ENCODE measurements at places on chromosomes 4 and X.
A peak's percentile ranks its signal among the peaks of the same experiment; 100 is the strongest.

GRCh38 chr4:55851885-55852284 lies 1.6 kb upstream of the EXOC1 start:
- peak overlapping the region; percentile 17 for H3K4me3 ChIP-seq
- peaks cover 4% of the 10 kb centered on the region for H3K36me3 ChIP-seq
- H3K4me1 ChIP-seq = peaks cover 30% of the 10 kb centered on the region
- no peak for DNase-seq

GRCh38 chr4:24053934-24054333 lies 164.1 kb upstream of the PPARGC1A start:
- no peak overlapping the region for H3K4me3 ChIP-seq
- no peaks in the 10 kb centered on the region for H3K36me3 ChIP-seq
- no peak overlapping the region for H3K27ac ChIP-seq
- H3K27me3 ChIP-seq = peaks cover 1% of the 10 kb centered on the region
- DNase-seq = no peak

DNA sequence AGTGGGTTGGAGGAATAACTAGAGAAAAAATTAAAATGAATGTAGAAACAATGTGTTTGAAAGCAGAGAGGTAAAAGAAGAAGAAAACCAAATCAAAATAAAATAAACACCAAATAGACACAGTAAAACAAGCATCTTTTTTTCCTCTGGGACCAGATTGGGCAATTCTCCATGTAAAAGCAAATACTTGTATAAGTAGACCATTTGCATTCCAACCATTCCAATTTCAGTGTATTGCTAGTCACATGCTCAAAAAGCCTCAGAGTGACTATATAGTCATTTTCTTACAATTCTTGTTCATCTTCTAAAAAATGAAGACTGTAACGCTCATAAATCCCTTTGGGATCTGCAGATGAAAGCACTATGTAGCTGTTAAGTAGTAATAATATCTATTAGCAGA lies 969.5 kb downstream of the PCDH18 start:
- peaks cover 11% of the 10 kb centered on the region for H3K4me1 ChIP-seq
- no peaks in the 10 kb centered on the region for H3K36me3 ChIP-seq
- no peak overlapping the region for H3K27ac ChIP-seq
- no peak for DNase-seq
- H3K27me3 ChIP-seq = peaks cover 2% of the 10 kb centered on the region
- H3K4me3 ChIP-seq = no peak overlapping the region

- no peak overlapping the region for H3K27ac ChIP-seq
- H3K4me3 ChIP-seq = no peak overlapping the region
- no peaks in the 10 kb centered on the region for H3K27me3 ChIP-seq
- H3K4me1 ChIP-seq = peaks cover 2% of the 10 kb centered on the region
- DNase-seq = no peak
These were observed 192.4 kb upstream of the EDNRA start for GRCh38 chr4:147288512-147288911.

GRCh38 chr4:3875466-3875865 lies 109.3 kb downstream of the ADRA2C start:
- H3K4me3 ChIP-seq = no peak overlapping the region
- H3K36me3 ChIP-seq = peaks cover 16% of the 10 kb centered on the region
- peaks cover 6% of the 10 kb centered on the region for H3K4me1 ChIP-seq
- H3K27ac ChIP-seq = no peak overlapping the region

DNA sequence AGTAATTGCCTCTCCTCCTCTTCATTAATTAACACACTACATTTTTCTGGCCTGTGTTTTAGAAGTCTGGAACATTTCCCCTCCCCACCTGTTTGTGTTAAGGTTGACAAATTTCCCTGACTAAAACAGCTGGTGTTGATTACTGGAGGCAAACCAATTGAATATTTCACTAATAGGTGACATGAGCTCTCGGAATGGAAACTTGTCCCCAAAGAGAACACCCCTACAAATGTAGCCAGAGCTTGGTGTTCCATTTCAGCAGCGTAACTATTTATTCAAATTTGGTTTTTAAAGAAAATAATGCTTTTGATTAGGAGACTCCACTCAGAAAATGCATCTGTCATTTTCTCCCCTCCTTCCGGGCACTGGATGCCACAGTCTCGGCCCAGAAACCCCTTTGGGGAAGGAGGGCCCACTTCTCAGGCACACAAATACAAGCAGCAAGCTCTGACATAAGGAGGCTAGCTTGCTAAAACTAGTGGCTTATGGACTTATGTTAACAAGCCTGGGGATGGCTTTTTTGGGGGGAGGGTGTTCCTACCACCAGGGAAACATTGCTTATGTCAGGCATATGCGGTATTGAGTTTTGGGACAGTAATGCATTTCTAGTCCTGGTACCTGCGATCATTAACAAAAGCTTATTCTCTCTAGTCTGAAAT lies 2.2 kb downstream of the RNF150 start:
- no peaks in the 10 kb centered on the region for H3K36me3 ChIP-seq
- DNase-seq = no peak
- no peak overlapping the region for H3K27ac ChIP-seq

DNA sequence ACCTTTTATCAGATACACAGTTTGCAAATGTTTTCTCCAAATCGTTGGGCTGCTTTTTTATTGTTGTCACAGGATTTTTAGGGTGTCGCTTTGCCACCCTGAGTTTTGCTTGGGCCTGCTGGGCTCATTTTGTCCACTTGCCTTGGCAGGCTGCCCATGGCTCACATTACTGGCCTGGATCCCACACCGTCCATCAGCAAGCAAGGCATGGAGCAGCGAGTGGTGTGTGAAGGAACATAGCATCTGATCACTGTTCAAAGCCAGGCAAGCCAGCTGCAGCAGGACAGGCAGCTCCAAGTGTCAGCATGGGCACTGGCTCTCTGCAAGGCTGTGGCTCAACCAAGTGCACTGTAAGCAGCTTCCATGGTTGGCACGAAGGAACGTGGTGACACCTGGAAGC lies 261.4 kb upstream of the TECRL start:
- no peaks in the 10 kb centered on the region for H3K4me1 ChIP-seq
- DNase-seq = no peak
- H3K36me3 ChIP-seq = peaks cover 7% of the 10 kb centered on the region
- no peaks in the 10 kb centered on the region for H3K27me3 ChIP-seq

GRCh38 chrX:72630185-72630584 lies 57.5 kb upstream of the HDAC8 start:
- H3K36me3 ChIP-seq = no peaks in the 10 kb centered on the region
- H3K27ac ChIP-seq = no peak overlapping the region
- DNase-seq = no peak
- peaks cover under 1% of the 10 kb centered on the region for H3K27me3 ChIP-seq
- H3K4me1 ChIP-seq = no peaks in the 10 kb centered on the region

GRCh38 chr4:155679343-155679742 lies 12.7 kb downstream of the GUCY1A1 start:
- no peak for DNase-seq
- no peak overlapping the region for H3K27ac ChIP-seq
- no peaks in the 10 kb centered on the region for H3K27me3 ChIP-seq
- no peak overlapping the region for H3K4me3 ChIP-seq

DNA sequence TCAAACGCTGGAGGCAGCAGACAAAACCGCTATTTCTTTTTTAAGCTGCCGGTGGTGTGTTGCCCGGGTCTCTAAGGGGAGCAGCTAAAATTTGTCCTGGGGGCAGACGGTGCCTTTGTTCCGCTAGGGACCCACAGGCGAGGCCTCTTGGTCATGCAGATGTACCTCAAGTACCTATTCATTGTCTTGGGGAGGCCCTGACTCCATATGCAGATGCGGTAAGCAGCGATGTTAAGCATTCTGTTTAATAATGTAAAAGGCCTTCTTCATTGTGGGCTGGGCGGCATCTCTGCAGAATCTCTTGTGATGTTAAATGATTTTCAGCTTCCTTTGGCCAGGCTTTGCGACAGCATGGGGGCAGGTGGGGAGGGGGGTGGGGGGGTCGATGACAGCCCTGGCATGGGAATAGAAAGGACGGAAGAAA lies 98.9 kb upstream of the PJA1 start:
- peaks cover 6% of the 10 kb centered on the region for H3K4me1 ChIP-seq
- H3K4me3 ChIP-seq = no peak overlapping the region
- H3K27ac ChIP-seq = no peak overlapping the region
- peaks cover 18% of the 10 kb centered on the region for H3K27me3 ChIP-seq

DNA sequence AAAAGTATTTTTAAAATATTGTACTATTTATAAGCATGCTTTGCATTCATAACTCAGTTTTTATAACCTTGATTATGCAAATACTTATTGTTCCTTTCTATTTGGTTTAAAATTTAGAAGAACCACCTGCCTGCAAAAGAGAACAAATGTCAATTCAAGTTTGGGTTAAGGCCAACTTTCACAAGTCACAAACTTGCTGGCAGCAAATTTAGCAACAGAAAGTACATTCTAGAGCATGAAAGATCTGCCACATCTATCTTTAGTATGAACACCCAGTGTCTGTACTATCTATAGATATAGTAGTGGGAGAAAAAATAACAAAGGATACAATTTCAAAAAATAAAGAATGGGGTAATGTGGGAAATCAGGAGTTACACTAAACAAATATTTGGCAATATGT lies 1014.2 kb downstream of the C4orf33 start:
- no peak overlapping the region for H3K4me3 ChIP-seq
- H3K4me1 ChIP-seq = no peaks in the 10 kb centered on the region
- DNase-seq = no peak
- no peak overlapping the region for H3K27ac ChIP-seq
- H3K27me3 ChIP-seq = no peaks in the 10 kb centered on the region

GRCh38 chr4:76420188-76420761 lies 666 bp downstream of the CCDC158 start:
- no peak for DNase-seq
- H3K27me3 ChIP-seq = no peaks in the 10 kb centered on the region
- H3K27ac ChIP-seq = no peak overlapping the region
- H3K4me1 ChIP-seq = peaks cover 4% of the 10 kb centered on the region
- H3K36me3 ChIP-seq = peaks cover 11% of the 10 kb centered on the region

- H3K27me3 ChIP-seq = peaks cover 1% of the 10 kb centered on the region
- peak overlapping the region; percentile 88 for H3K4me3 ChIP-seq
- H3K36me3 ChIP-seq = no peaks in the 10 kb centered on the region
- peaks cover 3% of the 10 kb centered on the region for H3K4me1 ChIP-seq
- peak; percentile 54 for DNase-seq
- no peak overlapping the region for H3K27ac ChIP-seq
These were observed 2185.1 kb upstream of the TENM3 start for GRCh38 chr4:180057891-180058671.

DNA sequence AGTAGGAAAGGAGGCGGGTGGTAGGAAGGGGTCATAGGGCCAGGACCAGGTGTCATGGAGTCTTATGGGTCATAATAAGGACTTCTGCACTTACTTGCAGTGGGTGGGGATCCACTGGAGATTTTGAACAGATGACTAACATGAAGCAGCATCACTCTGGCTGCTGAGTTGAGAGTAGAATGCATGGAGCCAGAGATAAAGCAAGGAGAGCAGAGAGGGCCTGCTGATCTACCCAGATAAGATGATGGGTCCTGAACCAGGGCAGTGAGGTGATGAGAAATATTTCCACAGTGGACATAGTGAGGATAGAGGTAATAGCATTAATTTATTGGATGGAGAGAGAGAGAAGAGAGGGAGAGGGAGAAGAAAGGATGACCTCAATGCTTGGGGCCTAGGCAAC lies 48.0 kb downstream of the HCCS start:
- no peaks in the 10 kb centered on the region for H3K4me1 ChIP-seq
- no peaks in the 10 kb centered on the region for H3K27me3 ChIP-seq
- H3K4me3 ChIP-seq = no peak overlapping the region
- no peak overlapping the region for H3K27ac ChIP-seq

DNA sequence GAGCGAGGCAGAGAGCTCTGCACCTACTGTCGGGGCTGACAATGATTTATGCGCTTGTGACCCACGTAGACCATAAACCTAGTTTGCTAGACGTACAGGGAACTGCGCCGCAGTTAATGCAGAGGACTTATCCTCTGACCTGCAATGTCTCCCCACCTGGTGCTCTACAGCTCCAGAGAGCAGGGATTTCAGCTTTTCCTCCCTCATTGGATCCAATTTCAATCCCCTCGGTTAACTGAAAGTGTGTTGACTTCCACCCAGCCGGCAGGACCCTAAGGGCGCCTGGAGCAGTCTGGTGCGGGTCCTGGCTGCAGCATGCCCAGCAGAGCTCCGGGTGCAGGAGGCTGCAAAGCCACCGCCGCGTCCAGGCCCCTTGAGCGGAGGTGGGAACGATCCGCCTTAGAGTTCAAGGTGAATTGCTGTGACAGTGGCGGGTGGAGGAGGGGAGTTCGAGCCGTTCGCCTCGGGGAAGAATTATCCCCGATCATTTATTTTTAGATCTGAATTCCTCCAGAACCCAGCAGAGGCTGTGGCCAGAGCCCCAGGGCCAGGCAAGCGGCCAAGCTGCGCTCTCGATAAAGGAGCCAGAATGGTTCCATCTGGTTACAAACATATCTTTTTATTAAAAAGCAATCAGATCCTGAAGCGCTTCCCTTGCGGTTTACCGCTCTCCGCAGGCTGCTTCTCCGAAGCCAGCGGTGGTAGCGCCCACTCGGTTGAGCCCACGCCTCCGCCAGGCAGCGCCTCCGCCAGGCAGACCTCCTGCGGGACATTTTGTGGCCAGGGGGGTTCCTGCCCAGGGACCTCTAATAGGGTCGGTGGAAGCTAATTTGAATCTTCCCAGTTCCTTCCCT lies 66.0 kb downstream of the FBXO8 start:
- peak; percentile 42 for DNase-seq
- H3K27ac ChIP-seq = no peak overlapping the region
- H3K27me3 ChIP-seq = peaks cover 27% of the 10 kb centered on the region
- H3K4me1 ChIP-seq = peaks cover 19% of the 10 kb centered on the region
- H3K4me3 ChIP-seq = peak overlapping the region; percentile 81

GRCh38 chr4:113572620-113573019 lies 188.9 kb downstream of the CAMK2D start:
- peaks cover 2% of the 10 kb centered on the region for H3K27me3 ChIP-seq
- peaks cover 24% of the 10 kb centered on the region for H3K4me1 ChIP-seq
- no peak overlapping the region for H3K27ac ChIP-seq
- no peaks in the 10 kb centered on the region for H3K36me3 ChIP-seq

GRCh38 chr4:71210823-71211222 lies 128.0 kb upstream of the SLC4A4 start:
- H3K36me3 ChIP-seq = no peaks in the 10 kb centered on the region
- H3K27ac ChIP-seq = no peak overlapping the region
- no peak for DNase-seq
- H3K27me3 ChIP-seq = peaks cover 3% of the 10 kb centered on the region
- no peak overlapping the region for H3K4me3 ChIP-seq

- H3K27me3 ChIP-seq = no peaks in the 10 kb centered on the region
- peaks cover 11% of the 10 kb centered on the region for H3K4me1 ChIP-seq
- no peak overlapping the region for H3K27ac ChIP-seq
These were observed 153.6 kb downstream of the RASL11B start for GRCh38 chr4:53015681-53016080.

- no peaks in the 10 kb centered on the region for H3K36me3 ChIP-seq
- H3K4me1 ChIP-seq = no peaks in the 10 kb centered on the region
- H3K27ac ChIP-seq = no peak overlapping the region
- no peaks in the 10 kb centered on the region for H3K27me3 ChIP-seq
- DNase-seq = no peak
These were observed 1.3 kb downstream of the IL21 start for GRCh38 chr4:122619611-122620010.

- no peak overlapping the region for H3K27ac ChIP-seq
- H3K4me1 ChIP-seq = peaks cover 11% of the 10 kb centered on the region
- H3K27me3 ChIP-seq = no peaks in the 10 kb centered on the region
- no peak overlapping the region for H3K4me3 ChIP-seq
- no peaks in the 10 kb centered on the region for H3K36me3 ChIP-seq
These were observed 25.2 kb downstream of the WDR44 start for GRCh38 chrX:118370921-118371624.

- DNase-seq = no peak
- no peak overlapping the region for H3K4me3 ChIP-seq
- H3K27me3 ChIP-seq = no peaks in the 10 kb centered on the region
- no peaks in the 10 kb centered on the region for H3K36me3 ChIP-seq
- H3K27ac ChIP-seq = no peak overlapping the region
These were observed 117.2 kb downstream of the SH3RF1 start for GRCh38 chr4:169153481-169154087.

GRCh38 chrX:153446636-153446936 lies 730 bp upstream of the TREX2 start:
- no peak overlapping the region for H3K27ac ChIP-seq
- no peaks in the 10 kb centered on the region for H3K4me1 ChIP-seq
- no peaks in the 10 kb centered on the region for H3K36me3 ChIP-seq
- H3K4me3 ChIP-seq = no peak overlapping the region
